K562 (cell line): ENCODE measurements at places on chromosomes 12 and 14.

- DNase-seq = no peak
These were observed 719 bp upstream of the SRSF9 start for GRCh38 chr12:120470150-120470784.

- no peak for DNase-seq
These were observed 56.2 kb downstream of the TSPAN9 start for GRCh38 chr12:3133405-3133783.

DNA sequence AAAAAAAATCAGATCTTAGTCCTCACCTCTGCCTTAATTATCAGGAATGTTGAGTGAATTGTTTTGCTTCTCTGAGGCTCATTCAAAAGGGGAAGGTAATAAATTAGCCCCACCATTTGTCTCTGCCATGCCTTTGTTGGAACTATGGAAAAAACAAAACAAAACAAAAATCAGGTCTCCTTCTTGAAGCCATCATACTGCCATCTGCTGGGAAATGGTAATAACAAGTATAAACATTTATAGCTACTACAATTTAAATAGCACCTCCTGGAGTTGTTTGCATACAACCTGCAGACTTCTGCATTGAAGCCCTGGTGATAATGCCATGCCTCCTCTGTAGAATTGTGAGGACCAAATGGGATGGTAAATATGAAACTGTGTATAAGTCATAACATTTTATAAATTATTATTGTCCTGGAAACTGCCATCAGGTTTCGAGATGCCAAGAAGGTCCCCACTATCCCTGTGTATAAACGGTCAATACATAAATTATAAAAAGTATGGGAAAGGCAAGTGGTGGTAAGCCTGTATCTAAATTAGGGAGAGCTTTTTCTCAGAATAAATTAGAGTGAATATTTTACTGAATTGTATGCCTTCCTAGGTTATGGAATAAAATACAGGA is 87.2 kb upstream of the FGD4 start:
- no peak for DNase-seq

DNA sequence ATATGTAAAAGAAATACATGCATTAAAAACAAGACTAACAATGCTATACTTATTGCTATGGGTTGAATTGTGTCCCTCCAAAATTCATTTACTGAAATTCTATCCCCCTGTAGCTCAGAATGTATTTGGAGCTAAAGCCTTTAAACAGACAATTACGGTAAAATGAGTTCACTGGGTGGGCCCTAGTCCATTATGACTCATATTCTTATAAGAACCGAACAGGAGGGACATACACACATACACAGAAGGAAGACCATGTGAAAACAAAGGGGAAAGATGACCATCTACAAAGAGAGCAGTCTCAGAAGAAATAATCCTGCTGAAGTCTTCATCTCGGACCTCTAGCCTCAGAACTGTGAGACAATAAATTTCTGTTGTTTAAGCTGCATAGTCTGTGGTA is 77.1 kb upstream of the ANKS1B start:
- no peak for DNase-seq

- DNase-seq = no peak
These were observed 124.7 kb upstream of the MAX start for GRCh38 chr14:65226824-65227604.

GRCh38 chr14:34012978-34013720 is 62.3 kb upstream of the EGLN3 start:
- no peak for DNase-seq

DNA sequence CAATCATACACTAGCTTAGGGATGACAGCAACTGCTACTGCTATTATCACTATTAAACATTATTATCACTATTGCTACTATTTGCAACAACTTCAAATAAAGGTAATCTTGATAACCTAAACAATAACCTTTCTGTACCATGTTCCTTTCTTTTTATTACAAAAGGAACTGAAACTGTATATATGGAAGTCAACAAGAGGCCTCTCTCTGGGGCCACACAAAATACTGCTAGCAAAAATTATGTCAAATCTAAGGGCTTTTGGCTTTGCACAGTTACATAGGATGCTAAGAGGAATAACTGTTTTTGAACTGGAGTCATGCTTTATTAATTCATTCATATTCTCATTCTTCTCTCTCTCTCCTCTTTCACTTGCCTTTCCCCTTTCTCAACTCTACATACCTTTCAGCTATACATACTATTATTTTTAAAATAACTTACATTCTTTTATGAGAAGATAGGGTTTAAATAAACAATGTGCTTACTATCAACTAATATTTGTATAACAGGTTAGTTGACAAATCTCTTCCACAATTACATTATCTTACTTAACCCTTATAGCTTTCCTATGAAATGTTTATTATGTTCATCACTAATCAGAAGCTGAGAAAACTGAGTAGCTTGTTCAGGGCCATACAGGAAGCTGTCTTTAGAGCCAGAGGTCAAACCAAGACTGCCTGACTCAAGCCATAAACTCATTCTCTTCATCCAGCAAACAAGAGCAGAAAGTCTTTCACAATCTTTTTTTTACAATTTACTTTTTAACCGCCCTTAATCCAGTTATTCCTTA is 25.7 kb downstream of the SPTSSA start:
- no peak for DNase-seq

DNA sequence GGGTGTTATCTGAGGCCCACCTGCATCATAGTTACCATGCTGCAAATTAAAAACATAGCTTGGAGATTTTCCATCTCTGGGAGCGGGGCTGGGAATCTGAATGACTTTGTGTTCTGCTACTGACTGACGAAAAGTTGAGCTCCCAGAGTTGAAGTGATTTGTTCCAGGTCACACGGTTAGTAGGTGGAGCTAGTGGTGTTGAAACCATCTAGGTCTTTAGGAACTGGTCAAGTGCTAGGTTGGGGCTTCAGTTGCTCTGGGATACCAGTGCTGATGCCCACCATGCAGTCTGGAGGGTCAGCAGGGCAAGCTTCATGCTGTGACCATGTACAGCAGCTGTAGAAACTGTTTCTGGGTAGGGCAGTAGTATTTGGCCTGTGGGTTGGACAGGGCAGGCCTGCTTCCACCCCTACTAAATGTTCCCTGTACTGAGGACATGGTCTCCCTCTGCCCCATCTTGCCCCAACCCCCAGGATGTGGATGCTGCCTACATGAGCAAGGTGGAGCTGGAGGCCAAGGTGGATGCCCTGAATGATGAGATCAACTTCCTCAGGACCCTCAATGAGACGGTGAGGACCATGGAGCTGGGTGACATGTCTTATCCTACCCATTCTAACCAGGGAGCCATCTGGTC is 5.3 kb downstream of the KRT7 start:
- DNase-seq = no peak

- no peak for DNase-seq
These were observed 157.6 kb upstream of the PDE3A start for GRCh38 chr12:20210621-20211215.

GRCh38 chr14:77599889-77600288 is 16.5 kb downstream of the SPTLC2 start:
- DNase-seq = peak; percentile 24

GRCh38 chr12:98220636-98221035 is 294.8 kb upstream of the TMPO start:
- DNase-seq = no peak

- DNase-seq = peak; percentile 7
These were observed 20.6 kb upstream of the PCNX1 start for GRCh38 chr14:70886421-70887206.

DNA sequence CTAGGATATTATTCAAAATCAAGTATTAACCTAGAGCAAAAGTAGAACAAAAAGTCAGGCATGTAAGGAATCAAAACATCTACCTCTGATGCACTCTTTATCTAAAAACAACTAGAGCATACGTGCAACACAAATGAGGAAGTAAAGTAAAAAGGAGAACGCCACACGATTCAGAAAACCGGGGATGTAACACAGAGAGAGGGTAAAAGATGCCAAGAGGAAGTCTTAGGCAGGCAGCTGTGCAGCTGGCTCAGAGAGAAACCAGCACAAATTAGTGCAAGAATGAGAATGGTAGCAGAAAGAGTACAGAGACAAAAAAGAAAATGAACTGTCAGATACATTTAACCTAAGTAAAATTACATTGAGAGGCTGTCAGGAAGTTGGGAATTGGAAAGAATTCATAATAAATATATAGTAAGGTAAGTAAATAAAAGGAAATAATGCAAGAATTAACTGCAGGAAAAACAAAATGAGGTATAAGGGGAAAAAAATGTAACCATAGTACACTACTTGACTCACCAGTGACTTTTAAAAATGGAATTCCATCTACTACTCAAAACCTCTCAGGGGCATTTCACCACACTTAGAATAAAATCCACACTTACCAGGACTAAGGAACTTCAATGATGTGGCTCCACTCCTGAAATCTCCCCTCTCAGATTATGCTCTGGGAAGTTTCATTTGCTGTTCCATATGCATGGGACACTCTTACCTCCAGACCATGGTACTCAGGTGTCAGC is 17.1 kb downstream of the BCAT1 start:
- no peak for DNase-seq

GRCh38 chr12:49946086-49946485 is 4.5 kb upstream of the AQP2 start:
- no peak for DNase-seq

DNA sequence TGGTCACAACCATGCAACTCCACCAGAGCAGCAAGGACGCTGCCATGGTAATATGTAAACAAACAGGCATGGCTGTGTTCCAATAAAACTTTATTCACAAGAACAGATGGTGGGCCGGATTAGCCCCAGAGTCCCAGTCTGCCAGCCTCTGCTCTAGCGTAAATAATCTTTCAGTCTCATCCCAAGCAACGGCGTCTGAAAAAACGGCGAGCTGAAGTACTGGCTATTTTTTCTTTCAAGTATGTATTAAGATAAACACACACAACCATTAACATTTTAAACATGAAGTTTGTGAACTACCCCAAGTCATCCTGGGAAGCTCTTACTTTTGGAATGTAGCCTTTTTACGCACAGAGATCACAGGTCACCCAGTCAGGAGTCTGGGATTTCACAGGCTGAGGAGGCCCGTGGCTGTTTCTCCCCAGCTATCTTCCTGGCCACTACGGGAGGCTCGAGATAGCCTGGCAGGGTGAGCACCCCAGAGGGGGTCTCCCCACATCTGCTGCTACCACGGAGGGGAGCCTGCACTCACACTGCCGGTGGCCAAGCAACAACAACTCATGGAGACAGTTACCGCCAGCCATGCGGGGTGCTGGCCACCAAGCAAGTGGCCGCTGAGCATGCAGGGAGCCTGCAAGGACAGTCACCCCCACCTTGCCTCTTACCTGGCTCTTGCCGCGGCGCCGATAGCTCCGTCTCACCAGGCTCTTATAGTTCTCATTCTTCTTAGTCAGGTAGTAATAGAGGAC is 124.6 kb downstream of the RFLNA start:
- no peak for DNase-seq

DNA sequence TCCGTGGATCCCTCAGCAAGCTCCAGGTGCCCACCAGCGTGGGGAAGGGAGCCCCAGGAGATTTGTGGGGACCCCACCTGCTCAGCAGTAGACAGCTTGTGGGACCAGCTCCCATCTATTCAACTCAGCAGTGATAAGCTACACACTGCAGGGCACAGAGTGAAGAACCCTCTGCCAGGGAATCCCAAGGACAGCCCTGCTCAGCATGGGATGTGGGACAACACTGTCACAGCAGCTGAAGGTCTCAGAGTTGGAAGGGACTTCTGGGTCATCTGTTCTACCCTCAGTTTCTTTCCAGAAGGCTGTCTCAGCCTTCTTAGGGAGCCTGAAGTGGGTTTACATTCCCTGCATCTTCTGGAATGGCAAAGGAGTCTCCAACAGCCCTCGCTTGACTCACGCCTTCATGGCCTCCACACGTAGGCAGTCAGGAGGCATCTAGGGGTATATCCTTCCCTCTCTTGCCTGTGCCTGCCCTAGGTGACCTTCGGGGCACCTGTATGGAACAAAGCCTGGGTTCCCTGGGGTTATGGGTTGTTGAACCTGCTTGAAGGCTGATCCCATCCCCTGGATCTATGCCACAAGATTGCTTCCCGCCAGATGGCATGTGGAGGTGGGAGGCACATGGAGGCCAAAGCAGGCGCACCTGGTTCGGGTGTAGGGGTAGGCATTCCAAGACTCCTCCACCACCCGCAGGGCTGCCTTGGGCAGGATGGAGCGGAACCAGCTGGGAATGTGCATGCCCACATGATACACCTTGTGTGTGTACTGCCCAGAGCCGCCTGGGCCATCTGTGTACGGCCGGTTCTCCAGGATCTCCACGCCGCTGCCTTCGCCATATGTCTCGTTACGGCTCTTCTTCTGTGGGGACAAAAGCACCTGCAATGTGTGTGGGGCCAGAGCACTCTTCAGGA is 33.0 kb downstream of the ARL6IP4 start:
- DNase-seq = no peak

- DNase-seq = no peak
These were observed 27.5 kb downstream of the ITPR2 start for GRCh38 chr12:26805401-26805971.

DNA sequence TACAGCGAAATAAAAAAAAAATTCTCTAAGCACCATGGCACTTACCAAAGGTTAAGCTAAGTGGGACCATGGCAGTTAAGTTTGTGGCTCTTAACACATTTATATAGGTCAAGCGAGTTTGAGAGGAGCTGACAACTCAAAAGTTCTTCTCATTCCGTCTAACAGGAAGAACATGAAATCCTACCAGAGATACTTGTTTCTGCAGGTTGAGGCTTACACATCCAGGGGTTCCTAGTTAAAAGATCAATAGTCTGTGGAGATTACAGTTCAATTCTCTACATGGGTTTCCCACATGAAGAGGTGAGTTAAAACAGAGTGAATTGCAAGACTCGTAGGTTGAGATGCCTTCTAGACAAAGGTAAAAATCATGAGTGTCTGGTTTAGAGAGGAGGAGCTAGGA is 142.6 kb downstream of the EMP1 start:
- no peak for DNase-seq

DNA sequence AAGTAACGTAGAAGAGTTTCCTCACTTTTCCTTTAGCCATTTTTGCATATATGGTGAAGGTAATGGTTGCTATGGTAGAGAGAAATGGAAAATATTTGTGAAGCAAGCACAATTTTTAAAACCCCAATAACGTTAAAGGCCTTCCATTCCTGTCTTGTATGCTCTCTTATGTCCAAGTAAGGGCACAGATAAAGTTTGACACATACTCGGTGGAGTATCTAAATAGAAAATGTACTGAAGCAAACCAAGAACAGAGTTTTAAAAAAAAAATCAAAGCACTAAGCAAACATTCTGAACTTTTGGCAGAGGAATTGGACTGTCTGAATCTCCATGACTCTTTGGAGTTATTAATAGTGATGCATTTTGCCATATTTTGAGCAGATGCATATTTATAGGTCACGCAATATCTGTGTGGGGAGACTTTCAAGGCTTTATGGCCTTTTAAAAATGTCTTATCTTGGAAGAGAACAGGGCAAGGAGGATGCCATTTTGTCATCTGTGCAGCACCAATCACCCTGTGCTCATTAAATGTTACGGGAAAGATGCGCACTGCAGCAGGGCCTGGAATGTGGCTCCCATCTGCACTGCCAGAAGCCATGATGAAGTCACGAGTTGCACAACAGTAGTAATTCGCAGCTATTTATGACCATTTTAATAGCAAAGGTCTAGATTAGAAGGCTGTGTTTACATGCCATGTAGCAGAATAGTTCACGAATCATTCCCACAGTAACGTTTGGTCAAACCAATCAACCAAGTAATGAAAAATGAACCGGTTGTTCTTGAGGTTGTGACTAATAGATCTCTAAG is 23.3 kb upstream of the AMIGO2 start:
- DNase-seq = no peak

GRCh38 chr14:44462381-44462780 is 44.7 kb downstream of the FSCB start:
- no peak for DNase-seq

GRCh38 chr14:68217791-68218340 is 398.3 kb downstream of the RAD51B start:
- DNase-seq = no peak

- DNase-seq = no peak
These were observed 159.5 kb downstream of the RIMBP2 start for GRCh38 chr12:130556486-130557055.

- DNase-seq = peak; percentile 54
These were observed 82.6 kb upstream of the TRAF3 start for GRCh38 chr14:102694530-102695166.
